ENCODE measurements at places on chromosomes 6 and 20.

GRCh38 chr6:153537422-153537821, 406.3 kb upstream of the RGS17 start:
- DNase-seq: no peak

- no peak for DNase-seq
These were observed 98.5 kb downstream of the TULP4 start for GRCh38 chr6:158410784-158411183.

DNA sequence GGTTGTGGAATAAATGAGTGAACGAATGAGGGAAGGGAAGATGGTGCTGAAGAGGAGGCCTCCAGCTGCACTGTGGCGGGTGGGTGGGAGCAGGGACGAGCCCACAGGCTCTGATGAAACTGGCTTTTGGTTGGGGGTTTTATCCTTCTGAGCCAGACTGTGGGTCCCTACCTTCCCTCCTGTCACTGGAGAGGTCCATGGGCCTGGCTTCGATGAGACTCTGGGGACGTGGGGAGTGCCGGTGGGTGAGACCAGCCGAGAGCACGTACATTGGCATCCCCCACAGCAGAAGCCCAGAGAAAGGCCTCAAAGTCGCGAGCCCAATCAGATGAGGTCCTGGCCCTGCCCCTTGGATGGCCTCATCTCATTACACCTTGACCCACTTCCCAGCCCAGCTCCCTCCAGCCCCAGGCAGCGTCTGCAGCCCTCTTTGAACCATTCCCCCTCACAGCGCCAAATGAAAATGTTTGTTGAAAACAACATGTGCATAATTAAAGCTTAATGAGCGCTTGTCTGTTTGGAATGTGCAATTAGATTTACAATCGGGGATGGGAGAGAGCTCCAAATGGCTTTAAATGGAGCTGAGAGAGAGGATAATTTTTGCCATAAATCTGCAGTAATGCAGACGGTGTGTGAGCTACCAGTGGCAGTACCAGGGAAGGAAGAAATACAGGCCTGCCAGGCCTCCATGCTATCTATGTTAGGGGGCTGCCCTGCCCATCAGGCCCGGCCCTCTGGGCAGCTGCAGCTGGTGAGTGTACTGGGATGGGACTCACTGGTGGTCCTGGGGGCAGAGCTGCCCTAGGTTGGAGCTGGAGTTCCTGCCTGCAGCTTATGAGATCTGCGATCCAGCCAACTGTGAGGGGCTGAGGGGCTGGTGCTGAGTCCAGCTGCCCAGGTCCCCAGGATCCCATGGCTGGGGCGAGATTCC, 47.2 kb downstream of the TOX2 start:
- DNase-seq: no peak

- DNase-seq: peak; percentile 28
These were observed 42.8 kb upstream of the DYNLRB1 start for GRCh38 chr20:34473262-34473883.

GRCh38 chr6:136532030-136532429, 18.2 kb downstream of the MAP7 start:
- DNase-seq: no peak

- DNase-seq: no peak
These were observed 240.4 kb upstream of the SULF2 start for GRCh38 chr20:48025661-48026060.

GRCh38 chr6:21754891-21755290, 161.3 kb downstream of the SOX4 start:
- no peak for DNase-seq

DNA sequence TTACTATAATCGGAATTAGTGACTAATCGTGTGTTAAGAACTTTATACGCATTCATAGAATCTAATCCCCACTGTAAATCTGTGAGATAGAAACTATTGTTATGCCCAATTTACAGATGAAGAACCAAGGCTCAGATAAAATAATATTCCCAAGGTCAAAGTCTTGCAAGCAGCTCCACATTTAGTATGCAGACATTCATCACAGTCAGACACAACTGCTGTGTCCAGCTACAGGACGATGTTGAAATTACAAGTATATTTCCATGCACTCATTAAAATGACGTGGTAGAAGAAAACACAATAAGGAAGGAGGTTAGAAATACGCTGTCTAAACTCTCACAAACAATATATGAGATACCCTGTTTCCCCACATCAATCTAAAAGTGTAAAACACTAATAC, 82.5 kb downstream of the PREX1 start:
- DNase-seq: no peak

DNA sequence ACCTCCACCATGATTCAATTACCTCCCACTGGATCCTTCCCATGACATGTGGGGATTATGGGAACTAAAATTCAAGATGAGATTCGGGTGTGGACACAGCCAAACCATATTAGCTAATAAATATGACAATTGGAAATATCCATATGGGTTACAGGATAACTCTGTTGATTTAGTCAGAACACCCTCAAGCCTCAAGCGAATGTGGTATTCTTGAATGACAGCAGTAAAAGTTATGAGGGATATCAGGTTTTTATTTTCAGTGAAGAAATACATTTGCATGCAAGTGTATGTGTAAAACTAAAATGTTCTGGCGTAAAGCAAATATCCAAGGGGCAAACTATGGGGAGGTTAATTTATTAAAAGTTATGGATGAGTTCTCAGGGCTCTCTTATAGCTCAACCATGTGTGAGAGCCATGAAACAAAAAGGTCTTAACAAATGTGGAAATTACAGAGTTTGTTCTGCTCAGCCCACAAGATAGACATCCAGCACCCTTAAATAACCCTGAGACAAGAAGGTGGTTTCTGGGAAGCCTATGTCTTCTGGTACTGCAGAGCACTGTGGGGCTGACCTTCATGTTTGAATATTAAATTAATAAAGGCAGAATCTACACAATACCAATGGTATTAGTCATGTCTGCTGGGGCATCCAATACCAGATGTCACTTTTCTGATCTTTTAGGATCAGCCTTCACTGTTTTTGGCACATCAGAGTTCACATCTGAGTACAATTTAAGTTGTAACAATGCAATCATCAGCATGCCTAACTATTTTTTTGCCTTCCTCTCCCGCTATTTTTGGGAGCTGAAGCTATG, 370.5 kb upstream of the RSPO3 start:
- DNase-seq: no peak

Data from CD4-positive, alpha-beta T cell treated with Interleukin-21 for 1 hour (primary cell).